ENCODE measurements at places on chromosomes 4 and X.

- DNase-seq = peak; percentile 16
Observed at GRCh38 chrX:103919270-103919637, 43.2 kb upstream of the TMSB15B start.

GRCh38 chrX:145843146-145843904 lies 25.7 kb downstream of the SLITRK2 start:
- DNase-seq = peak; percentile 80

DNA sequence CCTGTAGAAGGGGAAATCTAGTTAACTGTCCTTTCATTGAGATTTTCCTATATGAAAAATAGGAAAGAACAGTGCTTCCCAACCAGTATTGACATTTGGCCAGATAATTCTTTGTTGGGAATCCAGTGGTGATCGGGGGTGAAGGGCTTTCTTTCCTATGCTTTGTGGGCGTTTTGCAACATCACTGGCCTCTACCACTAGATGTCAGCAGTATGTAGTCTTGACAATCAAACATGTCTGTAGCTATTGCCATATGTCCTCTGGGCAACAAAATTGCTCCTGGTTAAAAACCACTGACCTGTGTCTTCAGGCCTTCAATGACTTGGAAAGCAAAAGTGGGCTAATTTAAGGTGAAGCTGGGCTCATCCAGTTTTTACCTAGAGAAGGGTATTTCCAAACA lies 658.5 kb downstream of the DACH2 start:
- DNase-seq = peak; percentile 2

DNA sequence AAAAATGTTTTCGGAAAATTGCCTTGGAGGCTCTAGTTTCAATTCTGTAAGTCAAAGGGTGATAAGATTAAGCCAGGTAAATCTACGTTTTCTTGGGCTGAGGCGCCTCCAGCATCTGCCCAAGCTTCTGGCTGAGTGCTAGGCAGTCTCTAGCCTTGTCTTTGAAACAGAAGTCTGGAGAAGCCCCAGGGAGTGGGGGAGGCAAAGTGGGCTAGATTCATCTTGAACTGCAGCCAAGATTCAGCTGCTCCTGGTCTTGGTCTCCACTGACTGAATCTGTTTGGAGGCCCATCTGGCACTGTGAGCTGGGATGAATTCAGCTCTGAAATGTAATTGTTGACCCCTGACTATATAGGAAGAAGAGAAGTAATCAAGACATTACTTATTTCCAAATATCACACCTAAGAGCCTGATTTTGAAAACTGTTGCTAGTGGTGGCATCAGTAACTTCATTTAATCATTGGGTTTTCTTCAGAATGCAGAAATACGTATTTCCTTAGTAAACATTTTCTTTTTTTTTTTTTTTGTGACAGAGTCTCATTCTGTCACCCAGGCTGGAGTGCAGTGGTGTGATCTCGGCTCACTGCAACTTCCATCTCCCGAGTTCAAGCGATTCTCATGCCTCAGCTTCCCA lies 187.3 kb upstream of the LEF1 start:
- DNase-seq = no peak

DNA sequence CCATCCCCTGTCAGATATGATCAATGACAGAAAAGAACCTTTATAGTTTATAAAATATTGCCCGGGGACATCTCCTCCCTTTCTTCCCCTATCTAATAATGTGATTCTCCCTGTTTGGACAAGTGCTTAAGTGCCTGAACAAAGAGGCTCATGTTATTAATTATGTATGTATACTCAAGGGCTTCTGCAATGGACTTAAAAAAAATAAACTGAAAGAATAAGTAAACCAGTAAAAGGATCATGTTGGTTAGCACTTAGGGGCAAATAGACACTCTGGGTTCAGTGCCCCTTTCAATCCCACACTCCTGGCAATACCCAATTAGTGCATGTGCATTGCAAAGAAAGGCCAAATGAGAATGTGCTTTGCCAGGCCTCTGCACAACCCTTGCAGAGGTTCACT lies 30.7 kb upstream of the RPS6KA6 start:
- DNase-seq = no peak

DNA sequence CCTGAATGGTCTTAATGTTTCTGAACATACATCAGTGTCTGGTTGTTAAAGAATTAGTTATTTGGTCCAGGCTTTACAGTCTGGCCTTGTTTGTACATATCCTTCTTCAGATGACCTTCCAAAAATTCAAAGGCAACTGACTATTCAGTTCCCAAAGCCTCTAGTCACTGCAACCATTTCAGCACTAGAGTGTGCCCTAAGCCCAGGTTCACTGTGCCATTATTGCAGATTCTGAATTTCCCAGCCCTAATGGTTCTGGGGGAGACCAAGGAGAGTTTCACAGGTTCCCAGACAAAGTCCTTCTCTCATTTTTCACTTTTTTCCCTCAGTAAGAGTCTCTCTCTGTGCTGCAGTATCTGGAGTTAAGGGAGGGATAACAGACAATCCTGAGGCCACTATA lies 235.8 kb downstream of the TRAM1L1 start:
- no peak for DNase-seq

Data from globus pallidus (tissue), 1 donor.